ENCODE measurements at places on chromosomes 7 and 10.

GRCh38 chr10:125721035-125721434, 1.5 kb downstream of the EDRF1 start:
- no peak for DNase-seq

GRCh38 chr7:44689427-44689826, 59.2 kb upstream of the ZMIZ2 start:
- no peak for DNase-seq

DNA sequence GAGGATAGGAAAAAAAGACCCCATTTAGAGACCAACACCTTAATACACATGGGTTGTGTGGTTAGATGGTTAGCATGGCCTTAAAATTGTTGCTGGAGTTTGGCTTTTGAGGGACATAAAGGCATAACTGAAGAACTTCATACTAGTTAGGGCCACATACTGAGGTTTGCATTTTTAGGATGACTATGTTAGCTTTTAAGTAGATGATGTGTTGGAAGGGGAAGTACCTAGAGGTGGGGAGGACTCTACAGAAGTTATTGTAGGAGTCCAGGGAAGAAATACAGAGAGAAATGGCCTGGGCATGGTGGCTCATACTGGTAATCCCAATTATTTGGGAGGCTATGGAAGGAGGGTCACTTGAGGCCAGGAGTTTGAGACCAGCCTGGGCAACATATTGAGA, 40.5 kb downstream of the ENTPD1 start:
- DNase-seq: no peak

DNA sequence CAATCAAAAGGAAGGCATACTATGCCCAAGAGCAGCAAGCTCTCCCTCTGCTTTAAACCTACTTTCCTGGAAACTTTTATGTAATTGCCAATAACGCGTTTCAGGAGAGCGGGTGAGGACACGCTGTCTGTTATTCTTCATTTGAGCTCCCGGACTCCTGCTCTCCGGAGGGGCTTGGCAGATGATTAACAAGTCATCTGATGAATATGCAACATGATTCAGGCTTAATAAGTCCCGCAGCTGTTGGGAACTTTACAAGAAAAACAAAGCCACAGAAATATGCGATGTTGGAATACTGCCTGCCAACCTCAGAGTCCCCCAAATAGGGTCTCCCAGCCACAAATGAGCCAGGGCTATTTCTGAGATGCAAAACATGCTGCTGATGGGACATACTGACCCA, 348.0 kb downstream of the GPAM start:
- peak; percentile 37 for DNase-seq

GRCh38 chr7:104127204-104127603, 80.6 kb downstream of the ORC5 start:
- no peak for DNase-seq

- no peak for DNase-seq
These were observed 464.7 kb upstream of the CELF2 start for GRCh38 chr10:10552948-10553347.

GRCh38 chr7:75776295-75776971, 4.4 kb upstream of the CCL26 start:
- peak; percentile 77 for DNase-seq

DNA sequence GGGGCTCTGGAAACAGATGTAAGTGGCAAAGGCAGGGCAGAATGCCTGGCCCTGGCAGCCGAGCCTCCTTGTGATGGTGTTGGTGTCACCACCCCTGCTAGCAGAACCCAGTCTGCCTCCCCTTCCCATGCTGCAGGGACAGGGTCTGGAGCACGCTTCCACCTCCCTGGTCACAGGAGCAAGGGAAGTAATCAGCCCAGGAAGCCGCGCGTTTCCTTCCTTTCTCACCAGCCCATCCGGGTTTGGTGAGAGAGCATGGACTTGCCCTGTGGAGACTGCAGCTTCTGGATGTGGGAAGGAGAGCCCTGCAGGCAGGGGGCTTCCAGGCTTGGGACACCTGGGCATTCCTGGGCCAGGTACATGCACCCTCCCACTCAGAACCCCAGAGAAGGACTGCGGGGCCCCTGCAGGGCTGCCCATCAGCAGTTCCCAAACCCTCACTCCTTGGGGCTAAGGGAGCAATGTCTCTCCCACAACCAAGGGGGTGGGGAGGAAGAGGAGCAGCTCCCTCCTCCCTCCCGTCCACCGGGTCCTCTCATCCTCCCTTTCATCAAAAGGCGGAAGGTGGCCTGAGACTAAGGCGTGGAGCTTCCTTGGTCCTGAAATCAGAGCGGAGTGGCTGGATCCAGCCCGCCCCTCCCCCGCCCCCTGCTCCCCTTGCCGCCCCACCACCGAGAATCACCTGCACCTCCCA, 1.8 kb downstream of the MMRN2 start:
- no peak for DNase-seq

DNA sequence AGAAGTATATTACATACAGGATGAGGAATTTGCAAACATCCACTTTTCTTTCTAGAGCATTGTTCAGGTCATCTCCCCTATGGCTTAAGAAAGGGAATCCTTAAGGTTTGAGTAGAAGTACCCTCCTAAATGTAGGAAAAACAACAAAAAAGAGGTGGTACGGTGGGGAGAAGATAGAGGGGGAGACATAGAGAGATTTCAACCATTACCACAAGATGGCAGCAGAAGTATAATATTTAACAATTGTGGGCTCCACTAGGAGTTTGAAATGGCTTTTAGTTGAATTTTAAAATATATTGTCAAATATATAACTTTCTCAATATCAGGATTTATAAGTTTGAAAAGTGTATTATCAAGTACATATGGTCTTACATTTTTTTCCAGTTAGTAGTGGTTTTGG, 72.7 kb upstream of the PRKG1 start:
- no peak for DNase-seq

GRCh38 chr10:49733866-49734265, 28.3 kb downstream of the OGDHL start:
- no peak for DNase-seq

DNA sequence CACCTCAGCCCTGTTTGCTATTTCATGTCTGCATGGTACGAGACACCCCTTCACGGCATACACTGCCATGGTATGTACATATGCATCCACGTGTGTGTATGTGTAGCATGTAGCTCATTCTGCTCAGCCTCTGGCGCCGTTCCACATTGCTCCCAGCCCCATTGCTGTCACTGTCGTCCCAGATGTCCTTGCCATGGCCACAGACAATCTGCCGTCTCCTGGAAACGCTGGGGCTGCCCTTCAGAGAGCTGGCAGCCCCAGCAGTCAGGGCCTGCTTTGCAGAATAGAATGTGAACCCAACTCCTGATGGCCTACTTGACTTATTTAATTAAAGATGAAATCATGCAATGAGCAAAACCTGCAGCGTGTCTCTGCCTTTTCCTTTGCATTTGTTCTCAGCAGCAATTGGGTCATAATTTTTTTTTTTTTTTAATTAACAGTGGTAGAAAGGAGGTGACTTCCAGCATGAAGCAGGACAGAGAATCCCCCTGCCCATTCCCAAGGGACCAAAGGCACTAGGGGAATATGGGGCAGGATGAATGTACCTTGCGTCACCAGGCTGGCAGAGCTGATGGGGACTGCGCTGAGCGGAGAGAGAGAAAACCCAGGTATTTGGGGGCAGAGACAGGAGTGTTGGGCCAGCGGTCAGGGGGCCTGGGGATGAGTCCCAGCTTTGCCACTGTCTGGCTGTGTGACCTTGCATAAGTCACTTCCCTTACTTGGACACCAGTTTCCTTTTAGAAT, 49.2 kb downstream of the CHST3 start:
- DNase-seq: no peak

GRCh38 chr7:64863021-64863420, 40.1 kb upstream of the ZNF273 start:
- DNase-seq: no peak

- DNase-seq: peak; percentile 32
These were observed 45.9 kb upstream of the EMX2 start for GRCh38 chr10:117496616-117497028.

- DNase-seq: no peak
These were observed 843 bp upstream of the PLPP4 start for GRCh38 chr10:120456143-120456625.

GRCh38 chr7:111424768-111425167, 137.5 kb downstream of the IMMP2L start:
- DNase-seq: peak; percentile 32
